ENCODE measurements at places on chromosomes 4 and X.

DNA sequence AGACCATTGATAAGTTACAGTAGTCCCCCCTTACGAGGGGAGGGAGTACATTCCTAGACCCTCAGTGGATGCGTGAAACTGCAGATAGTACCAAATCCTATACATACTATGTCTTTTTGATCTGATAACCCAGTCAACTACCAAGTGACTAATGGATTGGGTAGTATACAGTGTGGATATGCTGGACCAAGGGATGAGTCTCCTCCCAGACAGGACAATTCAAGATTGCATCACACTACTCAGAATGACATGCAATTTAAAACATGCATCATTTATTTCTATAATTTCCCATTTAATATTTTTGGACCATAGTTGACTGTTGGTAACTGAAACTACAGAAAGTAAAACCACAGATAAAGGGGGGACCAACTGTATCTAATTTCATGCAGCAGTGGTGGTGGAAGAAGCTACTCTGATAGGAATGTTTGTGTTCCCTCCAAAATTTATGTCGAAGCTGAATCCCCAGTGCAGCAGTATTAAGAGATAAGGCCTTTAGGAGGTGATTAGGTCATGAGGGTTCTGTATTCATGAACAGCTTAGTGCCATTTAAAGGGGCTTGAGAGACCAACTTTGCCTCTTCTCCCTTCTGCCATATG is 11.9 kb downstream of the HADH start:
- no peak for DNase-seq

DNA sequence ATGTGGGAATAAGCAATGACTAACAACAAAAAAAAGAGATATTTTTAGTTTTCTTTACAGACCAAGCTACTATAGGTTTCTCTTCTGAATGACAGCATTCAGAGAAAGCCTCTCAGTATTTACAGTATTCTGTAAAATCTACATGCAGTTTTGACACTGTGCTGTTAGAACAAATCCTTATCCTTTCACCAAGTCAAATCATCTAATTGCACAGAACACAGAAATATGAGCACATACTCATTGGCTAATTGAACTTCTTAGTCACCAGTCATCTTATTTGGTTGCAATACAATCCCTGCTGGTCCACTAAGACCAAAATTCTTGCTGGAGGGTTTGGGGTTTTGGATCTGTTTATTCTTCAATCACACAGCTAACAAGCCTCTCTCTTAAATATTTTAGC is 5.7 kb downstream of the ACOT9 start:
- DNase-seq: no peak

- DNase-seq: no peak
Measured at GRCh38 chr4:78734441-78735162, 41.5 kb upstream of the BMP2K start.

GRCh38 chrX:30151964-30152363 is 63.4 kb upstream of the MAGEB2 start:
- no peak for DNase-seq

DNA sequence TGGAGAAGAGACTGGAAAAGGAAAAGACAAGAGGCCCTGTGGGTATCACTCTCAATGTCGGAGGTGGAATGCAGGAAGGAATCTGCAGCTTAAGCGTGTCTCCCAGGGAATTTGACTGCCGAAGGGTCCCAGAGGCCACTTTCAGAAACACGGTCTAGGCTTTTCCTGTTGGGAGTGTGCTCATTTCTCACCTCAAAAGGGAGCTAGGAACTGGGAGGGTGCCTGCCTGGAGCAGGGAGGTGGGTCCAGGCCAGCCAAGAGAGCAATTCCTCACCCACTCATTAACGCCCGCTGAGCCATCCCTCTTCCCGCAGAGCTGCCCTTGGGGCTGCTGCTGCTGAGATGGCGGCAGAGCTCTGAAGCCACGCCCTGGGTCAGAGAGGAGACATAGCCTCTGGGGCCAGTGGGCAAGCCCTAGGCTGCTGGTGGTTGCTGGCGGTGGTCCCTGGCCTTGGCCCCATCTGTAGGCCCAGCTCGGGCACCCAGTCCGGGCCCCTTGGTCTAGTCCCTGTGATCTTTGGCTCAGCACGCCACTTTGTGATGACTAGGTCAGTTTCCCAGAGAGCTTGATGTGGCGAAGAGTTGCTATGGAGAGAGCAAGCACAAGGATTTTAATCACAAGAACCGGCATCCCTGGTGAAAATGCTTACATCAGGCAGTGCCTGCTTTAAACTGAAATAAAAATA is 4.1 kb downstream of the ZNF185 start:
- no peak for DNase-seq

- DNase-seq: no peak
Measured at GRCh38 chr4:128355305-128355704, 67.7 kb upstream of the PGRMC2 start.

- DNase-seq: no peak
Measured at GRCh38 chr4:73507541-73507940, 26.0 kb downstream of the AFM start.

DNA sequence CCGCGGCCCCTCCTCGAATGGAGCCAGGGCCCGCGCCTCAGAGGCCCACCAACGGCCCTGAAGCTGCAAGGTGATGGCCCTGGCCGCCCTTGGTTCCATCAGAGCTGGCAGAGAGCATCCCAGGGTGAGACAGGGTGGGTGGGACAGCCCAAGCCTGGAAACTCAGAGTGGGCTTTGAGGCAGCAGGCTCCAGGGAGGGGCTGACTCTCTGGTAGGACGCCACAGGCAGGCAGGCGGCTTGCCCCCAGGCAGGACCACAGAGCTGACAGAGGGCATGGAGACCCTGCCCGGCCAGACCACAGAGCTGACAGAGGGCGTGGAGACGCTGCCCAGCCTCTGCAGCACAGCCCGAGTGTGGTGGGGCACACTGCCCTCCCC is 4.8 kb downstream of the MYL5 start:
- DNase-seq: no peak

DNA sequence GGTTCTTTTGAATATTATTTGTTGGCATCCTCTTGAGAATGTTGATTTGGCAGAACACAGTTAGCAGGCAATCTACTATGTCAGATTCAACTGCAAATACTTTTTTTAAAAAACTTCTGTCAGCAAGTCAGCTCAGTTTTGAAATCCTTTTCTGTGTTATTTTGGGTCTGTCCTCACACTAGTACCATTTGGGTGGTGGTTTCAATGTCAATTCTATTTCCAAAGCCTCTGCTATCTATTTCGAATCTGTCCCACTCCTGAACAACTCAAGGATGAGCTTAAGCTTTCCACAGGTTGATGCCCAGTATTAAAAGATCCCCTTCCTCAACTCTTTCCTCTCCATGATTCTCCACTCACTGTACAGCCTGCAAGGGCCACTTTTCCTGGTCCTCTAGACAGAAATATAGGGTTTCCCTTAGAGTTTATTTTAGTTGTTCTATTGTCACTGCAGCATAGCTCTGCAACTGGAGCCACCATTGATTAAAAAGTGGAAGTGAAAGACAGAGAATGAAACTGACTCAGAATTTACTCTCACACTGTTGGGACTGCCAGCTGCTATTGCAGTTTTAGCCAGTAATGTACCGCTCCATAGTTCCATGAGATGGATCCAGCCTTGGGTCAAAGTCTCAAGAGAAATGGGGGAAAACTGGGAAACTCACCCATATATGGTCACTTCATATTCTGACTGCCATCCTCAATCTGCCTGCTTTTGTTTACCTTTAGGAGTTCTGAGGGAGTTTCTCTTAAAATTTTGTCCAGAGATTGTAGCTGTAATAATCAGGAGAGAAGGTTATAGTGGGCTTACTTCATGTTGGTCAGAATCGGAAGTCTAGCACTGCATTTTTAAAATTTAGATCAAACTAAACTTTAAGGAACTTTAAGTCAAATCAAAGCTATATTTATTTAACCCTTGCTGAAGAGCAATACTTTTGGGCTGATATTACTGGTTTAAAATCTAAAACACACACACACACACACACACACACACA is 14.6 kb downstream of the HDX start:
- DNase-seq: no peak

- DNase-seq: no peak
Measured at GRCh38 chr4:105894660-105895582, at the start of gene NPNT. Gene NPNT (plus strand): TSS chr4:105895471. CDS start chr4:105895653, 182 bp downstream.

- DNase-seq: peak; percentile 7
Measured at GRCh38 chr4:83905952-83906351, 370.0 kb downstream of the GPAT3 start.

DNA sequence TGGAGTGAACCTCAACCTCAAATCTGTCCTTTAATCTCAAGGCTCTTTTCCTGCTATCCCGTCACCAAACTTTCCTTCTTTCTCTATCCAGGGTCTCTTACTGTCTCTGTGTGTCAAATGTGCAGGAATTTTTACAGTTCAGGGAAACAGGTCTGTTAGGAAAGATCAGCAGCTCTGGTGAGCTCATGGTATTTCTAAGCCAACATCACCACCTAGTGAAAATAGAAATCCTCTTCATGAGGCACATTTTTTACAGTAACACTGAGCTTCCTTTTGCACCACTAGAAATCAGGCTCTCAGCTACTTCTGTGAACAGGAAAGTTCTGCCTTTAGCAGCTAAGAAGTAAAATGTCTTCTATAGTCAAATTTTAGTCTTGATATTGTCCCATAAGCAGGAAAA is 39.6 kb downstream of the NUDT11 start:
- DNase-seq: no peak

DNA sequence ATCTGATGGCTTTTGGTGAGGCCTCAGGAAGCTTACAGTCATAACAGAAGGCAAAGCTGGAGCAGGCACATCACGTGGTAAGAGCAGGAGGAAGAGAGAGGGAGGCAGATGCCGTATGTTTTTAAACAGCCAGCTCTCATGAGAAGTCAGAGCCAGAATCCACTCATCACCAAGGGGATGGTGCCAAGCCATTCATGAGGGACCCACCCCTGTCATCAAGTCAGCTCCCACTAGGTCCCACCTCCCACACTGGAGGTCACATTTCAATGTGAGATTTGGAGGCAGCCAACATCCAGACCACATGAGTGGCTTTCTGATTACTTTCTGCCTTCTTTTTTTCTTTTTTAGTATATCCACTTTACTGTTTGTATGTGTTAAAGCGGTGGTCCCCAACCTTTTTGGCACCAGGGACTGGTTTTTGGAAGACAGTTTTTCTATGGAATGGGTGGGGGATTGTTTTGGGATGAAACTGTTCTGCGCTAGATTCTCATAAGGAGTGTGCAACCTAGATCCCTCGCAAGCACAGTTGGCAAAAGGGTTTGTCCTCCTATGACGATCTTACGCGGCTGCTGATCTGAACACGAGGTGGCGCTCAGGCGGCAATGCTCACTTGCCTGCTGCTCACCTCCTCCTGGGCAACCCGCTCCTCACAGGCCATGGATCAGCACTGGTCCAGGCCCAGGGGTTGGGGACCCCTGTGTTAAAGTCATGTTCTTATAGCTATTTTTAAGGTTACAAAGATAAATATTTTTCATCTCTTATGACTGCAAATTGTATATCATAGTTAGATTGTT is 61.7 kb downstream of the SLIT2 start:
- peak; percentile 10 for DNase-seq

DNA sequence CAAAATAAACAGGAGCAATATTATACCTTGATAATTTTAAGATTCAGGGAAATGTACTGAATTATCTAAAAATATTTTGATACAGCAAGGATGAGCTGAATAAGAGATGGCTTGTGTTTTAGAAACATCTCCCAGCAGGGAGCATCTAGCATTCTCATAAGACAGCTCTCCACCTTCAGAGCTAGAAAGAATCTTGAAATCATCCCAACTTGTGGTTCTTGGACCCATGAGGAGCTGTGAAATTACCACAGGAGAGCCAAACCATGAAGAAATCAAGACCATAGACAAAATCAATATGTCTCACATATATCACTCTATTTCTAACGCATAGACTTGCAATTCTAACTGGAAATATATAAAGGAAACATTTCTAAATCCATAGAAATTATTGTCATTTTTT is 210.6 kb upstream of the DKK2 start:
- DNase-seq: no peak

DNA sequence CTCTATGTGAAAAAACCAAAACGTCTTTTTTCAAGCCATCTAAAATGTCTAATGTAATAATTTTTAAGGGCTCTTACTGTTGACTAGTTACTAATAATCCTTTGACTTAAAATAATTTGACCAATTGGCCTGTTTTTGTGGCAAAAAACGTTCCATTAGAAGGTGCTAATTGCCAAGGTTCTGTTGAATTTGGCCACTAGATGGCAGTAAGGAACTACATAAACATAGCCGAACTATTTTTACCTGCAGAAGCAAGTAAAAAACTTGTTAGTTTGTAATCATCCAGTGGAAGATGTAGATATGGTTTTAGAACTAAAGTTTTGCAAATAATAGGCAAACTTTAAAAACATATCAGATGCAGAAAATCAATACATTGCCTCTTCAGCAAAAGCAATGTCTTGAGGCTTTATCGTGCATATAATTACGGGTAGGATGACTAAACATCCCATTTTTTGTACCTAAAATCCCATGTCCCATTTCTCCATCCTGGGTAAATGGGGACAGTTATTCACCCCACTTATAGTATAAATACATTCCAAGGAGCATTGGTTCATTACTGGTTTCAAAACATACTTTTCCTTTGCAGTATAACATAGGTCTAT is 57.6 kb downstream of the PROM1 start:
- DNase-seq: peak; percentile 59

- no peak for DNase-seq
Measured at GRCh38 chr4:149120331-149121022, 678.3 kb upstream of the NR3C2 start.

DNA sequence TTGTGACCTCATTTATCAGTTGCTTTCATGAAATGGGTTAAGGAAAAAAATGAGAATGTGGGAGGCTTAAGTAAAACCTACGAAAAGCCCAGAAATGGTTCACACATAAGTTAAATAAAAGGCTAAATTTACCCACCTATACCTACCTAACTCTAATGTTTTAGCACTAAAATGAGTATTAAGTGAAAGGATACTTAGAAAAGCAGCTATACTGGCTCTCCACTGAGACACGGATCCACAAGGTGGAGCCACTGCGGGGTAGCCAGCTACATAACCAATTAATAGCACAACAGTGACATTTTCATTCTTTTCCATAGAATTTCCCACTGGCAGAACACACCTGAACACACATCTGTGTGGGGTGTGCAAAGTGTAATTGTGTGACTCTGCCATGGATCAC is 101.9 kb downstream of the MAML3 start:
- DNase-seq: peak; percentile 43
